ENCODE measurements at places on chromosomes 1 and 21.

- DNase-seq, result no peak
These were observed 626.7 kb upstream of the ADGRL2 start for GRCh38 chr1:81174052-81174451.

DNA sequence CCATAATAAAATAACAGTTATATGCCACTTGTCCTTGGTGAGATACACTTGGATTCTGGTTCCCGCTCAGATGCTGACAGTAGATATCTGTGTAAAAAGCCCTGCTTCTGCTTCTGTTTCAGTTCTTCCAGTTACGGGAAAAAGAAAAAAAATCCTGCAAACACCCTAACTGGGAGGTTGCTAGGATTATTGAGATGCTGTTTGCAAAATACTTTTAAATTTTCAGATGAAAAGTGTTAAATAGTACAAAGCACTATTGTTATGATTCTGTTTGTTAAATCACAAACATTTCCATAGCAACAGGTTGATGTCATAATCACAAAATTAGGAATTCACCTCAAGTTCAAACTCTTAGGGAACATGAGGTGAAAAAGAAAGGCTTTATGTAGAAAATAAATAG lies 232.3 kb downstream of the HMCN1 start:
- no peak for DNase-seq

DNA sequence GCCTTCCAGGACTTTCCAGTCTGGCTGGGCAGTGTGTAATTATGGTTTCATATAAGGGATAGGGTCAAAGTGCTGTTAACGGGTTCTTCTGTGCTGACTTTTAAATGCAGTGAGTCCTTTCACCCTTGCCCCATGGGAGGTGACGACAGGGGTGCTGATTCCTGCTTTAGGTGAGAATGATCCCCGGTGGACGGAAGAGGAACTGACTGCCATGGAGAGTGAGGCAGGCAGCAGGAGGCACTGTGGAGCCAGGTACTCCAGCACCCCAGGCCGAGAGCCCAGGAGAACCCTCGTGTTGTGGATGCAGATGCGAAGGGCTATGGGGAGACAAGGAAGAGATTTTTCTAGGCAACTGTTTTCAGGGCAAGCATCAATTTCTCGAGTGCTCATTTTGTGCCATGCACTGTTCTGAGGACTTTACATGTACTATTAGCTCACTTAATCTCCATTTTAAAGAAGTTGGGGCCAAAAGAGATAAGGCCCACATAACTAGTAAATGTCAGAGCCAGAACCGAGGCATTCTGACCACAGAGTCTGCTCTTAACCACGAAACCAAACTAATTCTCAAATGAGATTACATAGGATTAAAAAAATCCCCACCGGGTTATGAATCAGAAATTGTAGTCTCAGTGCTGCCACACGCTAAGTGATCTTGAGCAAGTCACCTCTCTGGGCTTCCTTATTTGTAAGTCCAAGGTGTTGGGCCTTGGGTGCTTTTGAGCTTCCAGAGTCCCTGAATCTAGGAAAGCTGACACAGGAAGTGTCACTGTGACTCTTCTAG lies 28.2 kb downstream of the STPG1 start:
- no peak for DNase-seq

GRCh38 chr1:82260666-82261065 lies 459.9 kb downstream of the ADGRL2 start:
- DNase-seq, result no peak

- DNase-seq, result no peak
These were observed 7.9 kb downstream of the KYAT3 start for GRCh38 chr1:88984569-88984968.

DNA sequence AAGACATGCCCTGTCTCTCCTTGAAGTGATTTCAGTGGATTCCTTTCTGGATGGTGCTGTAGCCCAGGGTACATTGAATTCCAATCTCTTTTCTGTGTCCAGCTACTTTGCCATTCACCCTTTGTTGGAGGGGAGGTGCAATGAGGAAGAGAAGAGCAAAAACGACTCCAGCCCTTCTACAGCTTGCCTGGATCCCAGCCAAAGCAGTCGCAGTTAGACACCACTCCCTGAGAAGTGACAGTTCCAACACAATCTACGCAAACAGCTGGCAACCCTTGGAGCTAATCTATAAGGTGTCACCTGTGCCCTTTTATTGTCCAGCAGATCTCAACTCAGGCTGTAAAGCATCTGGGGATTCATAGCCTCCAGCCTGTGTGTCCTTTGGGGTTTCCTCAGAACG lies 4.6 kb downstream of the CD244 start:
- DNase-seq, result no peak

- no peak for DNase-seq
These were observed 129.2 kb upstream of the WNT4 start for GRCh38 chr1:22271847-22272801.

- DNase-seq, result no peak
These were observed 7.3 kb downstream of the RGS16 start for GRCh38 chr1:182596934-182597333.

DNA sequence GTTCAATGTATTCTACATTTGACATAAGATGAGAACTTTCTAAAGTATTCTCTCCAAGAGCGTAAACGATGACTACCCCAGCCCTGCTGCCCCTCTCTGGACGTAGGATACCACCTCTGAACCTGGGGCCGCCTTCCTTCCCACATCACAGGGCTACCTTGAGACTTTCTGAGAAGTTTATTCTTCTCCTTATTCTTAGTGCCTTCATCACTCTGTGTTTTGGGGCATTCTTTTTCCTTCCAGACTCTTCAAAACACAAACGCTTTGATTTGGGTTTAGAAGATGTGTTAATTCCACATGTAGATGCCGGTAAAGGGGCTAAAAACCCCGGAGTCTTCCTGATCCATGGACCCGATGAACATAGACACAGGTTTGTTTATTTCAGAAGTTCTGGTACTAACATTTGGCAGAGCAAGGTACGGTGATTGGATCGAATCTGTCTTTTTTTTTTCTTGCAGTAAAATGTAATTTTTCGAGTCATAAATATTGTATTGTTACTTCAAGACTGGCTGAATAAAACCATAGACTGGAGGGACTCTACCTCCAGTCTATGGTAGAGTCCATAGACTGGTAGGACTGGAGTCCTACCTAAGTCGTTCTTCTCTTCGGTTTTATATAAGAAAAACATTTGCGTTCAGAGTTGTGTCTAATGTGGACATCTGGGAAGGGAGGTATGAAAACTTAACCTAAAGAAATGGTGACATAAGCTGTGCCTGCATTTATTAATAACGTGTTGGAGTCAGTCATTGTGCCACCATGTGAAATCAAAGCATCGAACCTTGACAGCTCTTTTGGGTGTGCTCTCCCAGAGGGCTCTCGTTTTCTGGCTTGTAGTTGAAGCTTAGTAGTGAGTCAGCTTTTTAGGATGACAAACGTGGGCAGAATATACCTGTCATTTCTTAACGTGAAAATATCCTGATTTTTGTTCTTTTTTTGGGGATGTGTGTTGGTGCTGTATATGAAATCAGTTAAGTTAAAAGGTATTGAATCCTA lies 1.2 kb downstream of the MAN1A2 start:
- DNase-seq, result no peak

- no peak for DNase-seq
These were observed 11.9 kb downstream of the THEMIS2 start for GRCh38 chr1:27884006-27884954.

DNA sequence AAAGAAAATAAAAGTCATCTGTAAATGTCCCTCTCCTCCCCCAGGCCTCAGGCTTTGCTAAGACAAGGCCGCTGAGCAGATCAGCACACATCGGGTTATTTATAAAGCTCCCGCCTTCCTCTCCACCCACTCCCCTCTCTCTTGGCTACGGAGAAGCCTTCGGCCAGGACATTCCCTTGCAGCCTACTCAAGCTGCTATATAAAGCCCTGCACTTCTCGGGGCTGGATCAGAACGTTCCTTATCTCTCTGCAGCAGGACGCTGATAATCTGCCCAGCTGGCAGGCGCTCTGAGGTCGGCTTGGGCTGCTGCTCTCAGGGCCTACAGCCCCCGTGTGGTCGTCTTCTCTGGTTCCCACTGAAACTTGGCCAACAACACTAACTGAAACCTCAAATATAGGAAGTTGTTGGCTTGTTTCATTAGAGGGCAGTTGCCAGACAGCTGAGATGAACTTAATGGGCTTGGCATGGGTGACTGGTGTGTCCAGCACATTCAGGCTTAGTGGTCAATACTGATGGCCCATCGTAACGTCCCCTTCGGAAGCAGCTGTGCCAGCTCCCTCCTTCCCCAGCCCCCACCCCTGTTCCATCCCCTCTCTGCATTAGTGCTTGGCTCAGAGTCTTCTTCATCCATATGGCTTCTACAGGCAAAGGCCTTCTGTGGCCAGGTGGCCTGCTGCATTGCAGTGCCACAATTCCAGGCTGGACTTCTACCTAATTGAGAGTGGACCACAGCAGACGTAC lies 64.6 kb downstream of the IER5 start:
- peak; percentile 72 for DNase-seq

DNA sequence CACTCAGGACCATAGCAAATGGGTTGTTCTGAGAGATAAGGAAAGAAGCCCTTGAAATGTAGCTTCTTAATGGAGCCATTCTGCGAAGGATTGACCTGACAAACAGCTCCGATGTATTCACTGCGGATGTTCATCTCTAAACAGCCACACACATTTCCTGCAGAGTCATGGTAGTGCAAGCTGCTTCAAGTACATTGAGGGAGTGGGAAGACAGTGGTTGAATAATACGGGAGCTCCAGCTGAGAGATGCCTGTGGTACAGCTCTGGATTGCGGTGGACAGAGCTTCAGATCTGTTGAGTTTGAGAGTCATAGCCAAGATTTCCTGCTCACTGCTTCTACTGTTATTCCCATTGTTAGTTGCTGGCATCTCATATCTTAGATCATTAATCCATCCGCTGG lies 86.6 kb downstream of the ZBTB18 start:
- no peak for DNase-seq

All from right forelimb (tissue), 1 donor.